ENCODE measurements at places on chromosomes 3 and 15. TPM values are rescaled to one million over a fixed set of nuclear protein-coding genes. Genes with fewer than 3 reads are reported as not detected.

GRCh38 chr3:156040041-156040440 is 80.3 kb upstream of the KCNAB1 start:
- H3K36me3 ChIP-seq = no peaks in the 10 kb centered on the region
- no peak overlapping the region for H3K27ac ChIP-seq
- peaks cover 6% of the 10 kb centered on the region for H3K27me3 ChIP-seq
- H3K4me1 ChIP-seq = no peaks in the 10 kb centered on the region

- no peak overlapping the region for H3K27ac ChIP-seq
- DNase-seq = no peak
- H3K4me3 ChIP-seq = no peak overlapping the region
- H3K36me3 ChIP-seq = no peaks in the 10 kb centered on the region
These were observed 626.3 kb downstream of the NAALADL2 start for GRCh38 chr3:175485436-175485835.

- no peak overlapping the region for H3K27ac ChIP-seq
- no peak overlapping the region for H3K4me3 ChIP-seq
- DNase-seq = no peak
- no peaks in the 10 kb centered on the region for H3K4me1 ChIP-seq
- H3K36me3 ChIP-seq = no peaks in the 10 kb centered on the region
- H3K27me3 ChIP-seq = peaks cover 5% of the 10 kb centered on the region
These were observed 223.9 kb upstream of the NR2E3 start for GRCh38 chr15:71586463-71586862.

DNA sequence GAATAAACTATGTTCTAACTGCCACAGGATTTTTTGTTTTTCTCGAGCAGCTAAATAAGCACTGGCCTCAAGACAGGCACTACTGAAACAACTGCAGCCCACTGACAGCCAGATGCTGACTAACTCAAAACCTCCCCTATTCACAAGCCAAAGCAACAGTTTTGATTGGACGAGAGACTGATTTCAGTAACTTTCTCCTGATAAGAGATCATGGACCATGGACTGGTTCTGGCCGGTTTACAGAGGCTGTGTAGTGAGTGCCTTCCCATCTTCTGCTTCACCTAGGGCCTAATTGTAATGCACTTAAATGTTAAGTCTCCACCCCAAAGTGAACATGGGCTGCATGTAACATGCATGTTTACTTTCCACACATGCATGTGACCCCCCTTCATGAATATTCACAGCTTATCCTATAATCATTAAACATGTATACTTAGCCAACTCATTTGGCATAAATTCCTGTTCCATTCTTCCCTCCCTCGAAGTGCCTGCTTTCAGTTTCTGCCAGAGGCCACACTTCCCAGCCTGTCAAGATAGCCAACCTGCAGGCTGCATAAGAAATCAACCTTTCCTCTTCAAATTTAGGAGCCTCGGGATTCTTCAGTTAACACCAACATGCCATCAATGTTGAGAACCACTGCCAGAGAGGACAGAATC is 108.2 kb downstream of the ULK4 start:
- no peak for DNase-seq
- no peak overlapping the region for H3K4me3 ChIP-seq
- peaks cover 8% of the 10 kb centered on the region for H3K4me1 ChIP-seq
- no peaks in the 10 kb centered on the region for H3K27me3 ChIP-seq

DNA sequence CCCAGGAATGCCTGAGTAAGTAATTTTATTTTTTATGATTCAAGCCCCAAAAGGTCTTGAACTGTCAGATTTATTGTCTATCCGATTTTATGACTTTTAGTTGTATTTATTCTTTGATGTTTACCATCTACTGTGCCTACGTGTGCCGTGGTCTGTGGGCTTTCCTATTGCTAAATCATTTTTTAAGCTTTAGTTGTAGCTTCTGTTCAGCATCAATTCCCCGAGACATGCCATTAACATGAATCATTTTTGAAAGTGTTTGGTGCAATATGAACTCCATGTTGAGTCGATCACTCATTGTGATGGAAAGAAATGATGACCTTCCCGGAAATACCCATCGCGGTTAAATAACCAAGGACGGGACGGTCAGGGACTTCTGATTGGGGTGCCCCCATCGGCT is 268.7 kb upstream of the THRB start:
- no peaks in the 10 kb centered on the region for H3K36me3 ChIP-seq
- H3K27ac ChIP-seq = no peak overlapping the region
- H3K4me3 ChIP-seq = no peak overlapping the region
- no peaks in the 10 kb centered on the region for H3K27me3 ChIP-seq
- H3K4me1 ChIP-seq = no peaks in the 10 kb centered on the region
- DNase-seq = no peak

EIF3J gene
- total RNA-seq = 163 TPM

HYKK gene
- total RNA-seq = 1.4 TPM

SLCO2A1 gene
- total RNA-seq = not detected

TAGLN3 gene
- 1.1 TPM for total RNA-seq

All from activated T-helper 1 cell treated with anti-CD3 and anti-CD28 coated beads, Interleukin-12 subunit alpha, Interleukin-12 subunit beta, Interleukin-2, Interleukin-4 antibody, amounts not matched to agents 30 ng/mL and 10 ng/mL and 1 ng/mL, durations not matched to agents 14 hours and 24 hours and 36 hours (primary cell).